Nucleus accumbens (tissue), 56 donors: ENCODE measurements at places on chromosomes 4 and X.

- DNase-seq = peak; percentile 20
Observed at GRCh38 chr4:38177035-38177546, 216.9 kb downstream of the PTTG2 start.

DNA sequence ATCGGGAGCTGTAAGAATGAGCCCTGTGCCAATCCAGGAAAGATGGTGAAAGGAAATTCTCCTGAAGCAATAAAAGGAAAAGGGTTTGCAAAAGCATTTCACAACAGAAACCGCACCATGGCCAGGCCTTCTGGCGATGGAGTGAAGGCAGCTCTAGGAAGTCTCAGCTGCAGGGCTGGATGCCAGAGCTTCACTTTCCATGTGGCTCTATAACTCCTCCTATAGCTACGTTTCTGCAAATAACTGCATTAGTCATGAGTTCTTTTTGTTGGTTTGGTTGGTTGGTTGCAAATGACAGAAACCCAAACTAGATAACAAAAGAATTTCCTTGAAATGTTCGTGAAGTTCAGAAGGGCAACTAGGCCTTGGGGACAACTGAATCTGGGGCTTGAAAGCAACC lies 84.6 kb downstream of the RELL1 start:
- DNase-seq = no peak

- no peak for DNase-seq
Observed at GRCh38 chr4:80237992-80238391, 28.5 kb upstream of the FGF5 start.

- DNase-seq = peak; percentile 42
Observed at GRCh38 chr4:37977471-37978247, 17.5 kb downstream of the PTTG2 start.

GRCh38 chrX:70293621-70294020 lies 3.7 kb downstream of the KIF4A start:
- no peak for DNase-seq

- DNase-seq = no peak
Observed at GRCh38 chrX:9340598-9341290, 124.1 kb upstream of the TBL1X start.

GRCh38 chr4:152513078-152513477 lies 22.8 kb downstream of the FBXW7 start:
- DNase-seq = no peak

GRCh38 chr4:141080668-141081067 lies 52.6 kb downstream of the RNF150 start:
- DNase-seq = no peak

DNA sequence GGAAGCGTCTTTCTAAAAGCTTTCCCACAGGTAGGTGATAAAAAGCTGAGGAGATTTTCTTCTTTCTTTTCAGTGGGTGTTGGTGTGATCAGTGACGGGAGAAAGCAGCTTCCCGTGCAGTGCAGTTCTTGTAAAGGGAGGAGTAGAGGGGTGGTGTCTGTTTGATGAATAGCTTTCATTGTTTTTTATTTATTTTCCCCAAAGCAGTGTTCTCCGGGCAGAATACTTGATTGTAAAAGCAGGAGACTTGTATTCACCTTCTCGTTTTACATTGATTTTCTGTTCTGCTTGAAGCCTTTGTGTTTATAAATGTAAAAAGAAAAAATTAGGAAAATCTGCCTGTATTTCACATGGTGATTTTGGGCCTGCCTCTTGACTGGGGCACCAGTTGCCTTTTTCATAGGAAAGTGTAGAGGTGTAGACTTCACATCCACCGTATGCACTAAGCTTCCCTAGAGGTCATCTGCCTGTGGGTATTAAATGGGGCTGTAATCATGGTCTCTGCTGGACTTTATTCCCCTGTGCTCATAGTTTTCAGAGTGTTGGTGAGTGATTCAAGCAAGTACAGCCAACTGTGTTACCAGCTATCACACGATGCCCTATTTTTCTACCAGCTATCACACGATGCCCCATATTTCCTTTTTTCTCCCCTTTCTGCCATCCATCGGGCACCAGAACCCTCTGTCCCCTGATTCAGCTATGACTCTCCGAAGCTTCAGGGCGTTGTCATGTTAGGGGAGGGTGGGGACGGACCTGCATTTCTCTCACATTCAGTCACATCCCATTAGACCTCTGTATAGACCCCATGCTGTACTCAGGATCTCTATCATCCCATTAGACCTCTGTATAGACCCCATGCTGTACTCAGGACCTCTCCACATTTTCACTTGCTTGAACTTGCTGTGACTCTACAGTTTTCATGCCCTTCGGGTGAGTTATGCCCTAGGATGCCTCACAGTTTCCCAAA lies 526.5 kb downstream of the TRIML1 start:
- DNase-seq = no peak

DNA sequence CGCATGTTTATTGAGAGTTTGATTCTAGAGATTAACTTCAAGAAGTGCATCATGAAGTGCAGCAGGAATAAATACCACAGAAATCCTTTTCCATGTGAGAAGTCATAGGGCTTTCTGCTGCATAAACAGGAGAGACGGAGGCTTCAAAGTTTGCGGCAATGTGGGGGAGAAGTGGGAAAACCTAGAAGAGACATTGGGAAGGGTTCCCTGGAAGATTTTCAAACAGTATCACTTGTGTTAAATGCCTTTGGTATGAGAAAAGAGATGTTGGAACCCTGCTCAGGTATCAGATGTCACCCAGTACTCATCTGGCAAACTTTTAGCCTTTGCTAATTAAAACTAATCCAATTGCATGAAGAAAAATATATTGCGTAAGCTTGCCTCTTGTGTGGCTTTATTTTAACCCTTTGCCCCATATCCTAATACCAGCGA lies 15.4 kb downstream of the NHS start:
- DNase-seq = no peak

GRCh38 chrX:152942077-152942442 lies 44.2 kb downstream of the ZNF185 start:
- no peak for DNase-seq

DNA sequence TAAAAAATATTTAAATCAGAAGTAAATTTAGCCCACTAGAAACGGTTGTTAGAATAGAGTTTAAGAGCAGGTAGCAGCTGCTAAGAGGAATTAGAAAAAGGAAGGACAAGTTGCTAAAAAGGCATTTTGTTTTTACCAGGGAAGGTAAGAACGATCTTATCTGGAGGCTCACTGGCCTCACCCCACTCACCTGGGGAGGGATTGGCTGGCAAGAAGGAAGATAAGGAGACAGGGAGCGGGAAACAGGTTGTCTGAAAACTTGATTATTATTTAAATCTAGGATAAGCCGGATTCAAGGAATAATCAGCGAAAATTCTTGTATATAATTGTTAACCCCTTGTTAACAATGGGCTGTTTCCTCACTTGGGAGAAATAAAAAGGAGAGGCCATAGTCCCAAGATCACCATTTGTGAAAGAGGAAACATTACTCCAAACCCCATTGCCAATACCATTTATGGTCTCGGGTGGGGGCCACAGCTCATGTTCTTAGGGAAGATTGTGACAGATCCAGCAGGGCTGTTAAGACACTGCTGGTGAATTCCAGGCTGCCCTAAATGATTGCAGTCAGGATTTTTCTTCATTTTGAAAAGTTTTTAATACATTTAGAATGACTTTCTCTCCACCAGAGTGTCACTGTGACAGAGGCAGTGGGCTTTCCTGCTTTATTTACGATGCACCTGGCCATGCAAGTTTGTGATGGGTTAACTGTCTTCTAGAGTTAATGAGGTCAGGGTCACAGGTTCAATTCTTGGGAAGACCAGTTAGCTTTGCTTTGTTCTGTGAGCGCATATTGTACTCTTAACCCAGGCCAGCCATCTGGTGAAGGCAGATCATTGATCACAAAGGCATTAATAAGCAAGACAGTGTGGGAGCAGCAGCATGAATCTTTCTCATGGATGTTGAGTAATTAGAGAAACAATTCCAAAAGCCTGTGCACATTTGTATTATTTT lies 106.6 kb downstream of the CEP135 start:
- no peak for DNase-seq

DNA sequence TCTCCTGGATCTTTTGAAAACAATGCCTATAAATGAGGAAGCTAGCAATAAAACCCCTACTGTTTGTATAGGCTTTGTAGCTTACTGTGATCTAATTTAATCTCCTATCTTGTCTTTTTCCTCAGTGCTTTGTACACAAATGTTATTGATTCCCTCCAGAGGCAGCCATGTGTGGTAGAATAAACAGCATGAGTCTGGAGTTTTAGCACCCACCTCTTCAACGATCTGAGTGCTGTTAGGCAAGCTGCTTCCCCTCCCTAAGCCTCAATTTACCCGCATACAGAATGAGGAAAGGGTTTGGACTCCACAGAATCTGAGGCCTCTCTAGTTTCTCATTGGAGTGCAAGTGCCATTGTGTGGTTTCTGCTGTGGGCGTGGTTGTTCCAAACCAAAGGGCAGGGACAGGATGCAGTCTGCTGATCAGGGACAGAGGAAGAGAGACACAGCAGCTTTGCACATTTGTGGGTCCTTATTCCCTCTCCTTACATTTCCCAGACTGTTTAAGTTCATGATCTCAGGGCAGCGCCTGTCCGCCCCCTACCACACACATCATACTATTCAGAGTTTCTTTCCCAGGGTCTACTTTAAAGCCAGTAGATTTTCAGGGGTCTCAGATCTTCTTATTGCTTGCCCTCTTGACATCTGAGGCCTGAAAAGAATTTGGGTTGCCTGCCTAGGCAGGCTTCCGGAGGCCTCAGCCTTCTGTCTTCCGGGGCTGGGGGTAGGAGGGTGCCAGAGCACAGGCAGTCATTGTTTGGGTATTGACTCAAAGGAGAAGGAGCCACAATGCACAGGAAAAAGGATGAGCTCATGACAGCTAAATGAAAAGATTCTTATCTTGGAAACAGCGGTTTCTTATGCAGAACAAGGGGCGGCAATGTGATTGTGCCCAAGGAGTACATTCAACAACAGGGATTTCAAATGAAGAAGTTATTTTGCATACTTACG lies 114.9 kb upstream of the TEX13D start:
- DNase-seq = no peak

DNA sequence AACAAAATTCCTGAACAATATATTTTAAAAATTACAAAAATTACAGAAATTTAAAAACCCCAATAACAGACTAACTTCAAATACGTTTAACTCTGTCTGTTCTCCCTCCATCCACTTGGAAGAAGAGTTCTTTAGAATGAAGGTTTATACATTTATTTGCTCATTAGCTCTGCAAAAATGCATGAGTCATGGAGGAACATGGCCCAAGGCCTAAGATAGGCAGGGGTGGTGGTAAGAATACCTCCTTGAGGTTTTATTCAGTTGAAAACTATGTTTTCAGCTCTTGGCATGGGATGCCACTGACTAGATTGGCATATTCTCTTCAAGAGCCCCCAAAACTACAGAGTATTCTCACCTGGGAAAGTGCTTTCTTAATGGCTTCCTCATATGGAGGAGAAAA lies 8.8 kb upstream of the LRRC66 start:
- DNase-seq = no peak

GRCh38 chr4:71907782-71908181 lies 123.9 kb upstream of the GC start:
- DNase-seq = no peak

DNA sequence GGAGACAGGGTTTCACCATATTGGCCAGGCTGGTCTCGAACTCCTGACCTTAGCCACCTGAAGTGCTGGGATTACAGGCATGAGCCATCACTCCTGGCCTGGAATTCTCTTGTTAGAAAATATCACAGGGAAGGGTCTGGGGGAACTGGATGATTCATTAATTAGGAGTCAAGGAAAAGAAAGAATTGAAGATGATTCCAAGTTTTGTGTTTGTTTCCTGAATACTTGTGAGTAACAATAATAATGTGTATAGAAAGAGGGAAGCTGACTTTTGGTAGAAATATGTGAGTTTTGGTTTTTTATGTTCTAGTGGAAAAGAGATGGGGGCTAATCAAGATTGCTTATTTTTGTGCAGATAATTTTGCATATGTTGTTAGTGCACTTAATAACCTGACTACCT lies 77.3 kb upstream of the CLNK start:
- DNase-seq = no peak

GRCh38 chr4:18397681-18398390 lies 376.3 kb upstream of the LCORL start:
- no peak for DNase-seq

- no peak for DNase-seq
Observed at GRCh38 chrX:56744996-56745395, 16.0 kb downstream of the NBDY start.

- no peak for DNase-seq
Observed at GRCh38 chrX:9147086-9147485, 113.2 kb upstream of the FAM9B start.

GRCh38 chrX:40845331-40845911 lies 110.1 kb upstream of the MED14 start:
- DNase-seq = peak; percentile 13

- no peak for DNase-seq
Observed at GRCh38 chrX:65451663-65452062, 82.9 kb downstream of the LAS1L start.

GRCh38 chrX:141701072-141701471 lies 2.5 kb upstream of the SPANXD start:
- DNase-seq = no peak

DNA sequence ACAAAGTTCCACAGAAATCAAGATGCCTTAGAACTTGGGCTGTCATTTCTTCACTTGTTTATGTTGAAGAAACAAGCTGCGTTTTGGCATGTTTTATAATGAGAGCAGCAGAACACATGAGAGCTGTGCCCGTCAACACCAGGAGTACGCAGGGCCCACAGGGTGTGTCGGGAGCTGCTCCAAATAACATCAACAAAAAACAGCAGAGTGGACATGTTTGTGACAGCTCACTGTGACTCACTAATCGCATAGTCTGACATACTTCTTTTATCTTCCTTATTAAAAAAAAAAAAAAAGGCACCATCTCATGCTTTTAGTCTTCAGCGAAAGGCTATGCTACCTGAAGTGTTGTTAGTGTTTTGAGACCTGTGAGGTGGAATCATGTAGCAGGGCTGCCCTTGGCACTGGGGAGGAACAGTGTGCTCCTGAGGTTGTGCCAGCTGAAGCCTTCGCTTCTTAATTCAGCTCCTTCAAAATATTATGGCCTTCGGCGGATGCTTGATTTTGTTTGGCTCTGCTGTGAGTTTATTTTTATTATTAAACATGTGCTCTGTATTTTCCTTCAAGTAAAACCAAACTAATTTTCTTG lies 32.8 kb downstream of the FHDC1 start:
- no peak for DNase-seq

DNA sequence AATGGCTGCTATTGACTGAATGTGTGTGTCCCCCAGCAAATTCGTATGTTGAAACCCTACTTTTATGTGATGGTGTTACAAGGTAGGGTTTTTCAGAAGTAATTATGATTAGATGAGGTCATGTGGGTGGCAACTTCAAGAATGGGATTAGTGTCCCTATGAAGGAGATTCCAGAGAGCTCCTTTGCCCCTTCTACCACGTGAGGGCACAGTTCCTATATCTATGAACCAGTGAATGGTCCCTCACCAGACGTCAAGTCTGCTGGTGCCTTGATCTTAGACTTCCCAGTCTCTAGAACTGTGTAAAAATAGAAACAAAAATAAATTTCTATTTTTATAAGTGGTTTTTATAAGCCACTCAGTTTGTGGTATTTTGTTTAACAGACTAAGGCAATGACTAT lies 1137.6 kb upstream of the IGFBP7 start:
- no peak for DNase-seq
